ENCODE measurements at places on chromosomes 12 and 14.

GRCh38 chr14:57526942-57527341 lies 33.3 kb upstream of the CCDC198 start:
- DNase-seq, result no peak

- no peak for DNase-seq
Observed at GRCh38 chr12:94875525-94875924, 128.0 kb downstream of the NDUFA12 start.

- DNase-seq, result no peak
Observed at GRCh38 chr14:106843951-106844483, 1317.6 kb downstream of the TMEM121 start.

- DNase-seq, result no peak
Observed at GRCh38 chr14:69232388-69232787, 27.6 kb upstream of the GALNT16 start.

GRCh38 chr14:30521899-30522736 lies 36.8 kb upstream of the G2E3 start:
- no peak for DNase-seq

DNA sequence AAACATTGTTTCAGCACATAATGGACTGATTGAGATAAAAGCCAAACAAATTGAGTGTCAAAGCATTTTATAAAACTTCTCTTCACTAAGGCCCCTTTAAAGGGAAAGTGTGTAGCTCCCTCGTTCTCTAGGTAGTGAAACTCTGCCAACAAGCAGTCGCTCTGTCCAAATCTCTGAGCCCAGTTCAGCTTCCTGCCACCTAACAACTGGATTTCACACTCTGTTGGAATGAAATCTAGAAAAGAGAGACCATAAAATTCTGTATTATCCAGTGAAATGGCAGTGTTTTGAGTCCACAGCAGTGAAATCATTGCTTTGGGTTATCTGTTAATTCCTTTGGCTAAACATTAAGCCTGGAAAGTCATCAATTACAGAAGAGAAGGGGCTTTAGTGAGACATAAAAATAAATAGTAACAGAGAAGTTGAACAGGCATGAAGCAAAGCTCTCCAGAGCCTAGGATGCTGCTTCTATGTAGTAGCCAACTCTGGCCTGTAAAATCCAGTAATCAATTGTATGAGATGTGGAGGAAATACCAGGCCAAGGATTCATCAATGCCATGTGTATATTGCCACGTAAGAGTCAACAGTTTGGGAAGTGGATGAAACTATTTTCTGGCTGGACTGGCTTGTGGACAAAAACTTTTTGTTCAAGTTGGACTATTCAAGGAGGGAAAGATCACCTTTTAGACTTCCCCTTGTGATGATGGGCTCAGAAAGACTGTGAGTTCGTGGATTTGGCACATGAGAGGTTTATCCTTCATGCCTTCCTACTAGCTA lies 122.5 kb downstream of the WIF1 start:
- no peak for DNase-seq

- no peak for DNase-seq
Observed at GRCh38 chr12:59304077-59304721, 291.6 kb upstream of the SLC16A7 start.

- no peak for DNase-seq
Observed at GRCh38 chr12:28569698-28570411, 379.6 kb downstream of the CCDC91 start.

- DNase-seq, result no peak
Observed at GRCh38 chr14:62126879-62127478, 364.8 kb downstream of the SNAPC1 start.
